GM23248 (cell line): ENCODE measurements at places on chromosomes 11 and 22. TPM values are rescaled to one million over a fixed set of nuclear protein-coding genes. Genes with fewer than 3 reads are reported as not detected.

DNA sequence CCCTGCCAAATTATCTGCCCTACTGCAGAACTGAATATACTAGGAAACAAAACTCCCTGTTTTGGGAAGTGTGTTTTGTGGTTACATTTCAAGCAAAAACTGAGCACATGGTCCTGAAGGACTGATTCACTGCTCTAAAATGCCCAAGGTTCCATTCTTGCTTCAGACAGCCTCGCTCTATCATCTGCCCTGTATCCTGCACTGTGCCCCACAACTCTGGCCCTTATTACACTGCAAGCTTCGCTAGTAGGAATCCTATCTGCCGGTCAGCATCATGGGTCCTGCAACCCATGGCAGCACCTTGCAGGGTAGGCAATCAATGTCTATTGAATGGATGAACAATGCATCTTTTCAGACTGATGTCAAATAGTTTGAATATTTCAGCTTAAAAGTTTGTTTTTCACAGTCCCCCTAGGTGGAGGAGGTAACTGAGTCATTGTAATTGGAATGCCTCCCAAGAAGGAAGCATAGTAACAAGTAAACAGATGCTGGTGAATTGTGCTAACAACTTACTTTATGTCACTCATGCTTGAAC, 21.3 kb downstream of the LAYN start:
- peak; percentile 90 for DNase-seq

PDGFD gene
- polyA plus RNA-seq, result 0.81 and 1.0 TPM in 2 replicates

ALDH3B2 gene
- not detected in 2 replicates for polyA plus RNA-seq

DNA sequence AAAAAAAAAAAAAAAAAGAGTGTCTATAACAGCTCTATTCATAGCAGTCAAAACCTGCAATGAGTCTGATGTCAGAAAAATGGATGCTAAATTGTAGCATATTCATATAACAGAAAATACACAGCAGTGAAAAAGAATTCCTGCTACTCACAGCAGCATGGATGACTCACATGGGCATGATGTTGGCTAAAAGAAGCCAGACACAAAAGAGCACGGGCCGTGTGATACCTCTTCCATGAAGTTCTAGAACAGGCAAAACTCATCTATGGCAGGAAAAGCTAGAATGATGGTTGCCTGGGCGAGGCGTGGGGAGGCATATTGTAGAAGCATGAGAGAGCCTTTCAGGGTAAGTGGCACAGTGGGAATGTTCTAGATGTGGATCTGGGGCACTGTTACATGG, 18.9 kb downstream of the PLAAT3 start:
- DNase-seq, result peak; percentile 71

MOGAT2 gene
- not detected in 2 replicates for polyA plus RNA-seq

POLR3H gene
- polyA plus RNA-seq, result 49.6 and 52.2 TPM in 2 replicates

TRIM48 gene
- polyA plus RNA-seq, result not detected in 2 replicates

RASL10A gene
- polyA plus RNA-seq, result 0.13 and 0.20 TPM in 2 replicates

DNA sequence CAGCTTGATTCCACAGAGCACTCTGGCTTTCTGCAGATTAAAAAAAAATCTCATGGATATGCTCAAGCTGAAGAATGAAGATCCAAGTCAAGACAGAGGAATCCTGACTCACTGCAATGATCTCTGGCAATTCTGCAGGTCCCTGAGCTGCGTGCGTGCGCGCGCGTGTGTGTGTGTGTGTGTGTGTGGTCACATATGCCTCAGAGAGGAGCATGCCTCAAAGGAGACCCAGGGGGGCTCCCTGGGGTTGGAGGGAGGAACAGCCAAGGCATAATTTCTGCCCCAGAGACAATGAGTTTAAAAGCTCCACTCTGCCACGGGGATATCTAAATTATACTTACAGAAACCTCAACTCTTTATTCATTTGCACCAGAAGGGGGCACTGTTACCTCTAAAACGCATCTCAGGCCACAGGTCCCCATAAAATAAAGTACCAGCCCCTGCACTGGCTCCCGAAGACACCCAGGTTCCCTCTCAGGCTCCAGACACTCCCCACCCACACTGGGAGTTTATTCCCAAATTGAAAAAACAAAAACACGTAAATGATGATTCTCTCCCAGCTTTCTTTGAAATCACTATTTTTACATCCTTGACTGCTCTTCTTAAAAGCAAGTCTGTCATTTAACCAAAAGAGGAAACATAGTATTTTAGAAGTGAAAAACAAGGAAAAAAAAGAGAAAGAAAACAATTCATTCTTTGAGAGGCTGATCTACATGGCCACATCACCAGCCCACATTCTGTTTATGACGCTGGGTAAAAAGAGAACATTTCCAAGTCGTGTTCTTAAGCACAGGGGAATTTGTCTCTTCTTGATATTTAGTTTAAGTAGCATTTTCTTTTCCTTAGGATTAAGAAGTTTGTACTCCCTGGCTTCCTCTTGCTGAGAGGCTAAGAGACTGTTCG, 401.0 kb downstream of the LARGE1 start:
- peak; percentile 84 for DNase-seq

DNA sequence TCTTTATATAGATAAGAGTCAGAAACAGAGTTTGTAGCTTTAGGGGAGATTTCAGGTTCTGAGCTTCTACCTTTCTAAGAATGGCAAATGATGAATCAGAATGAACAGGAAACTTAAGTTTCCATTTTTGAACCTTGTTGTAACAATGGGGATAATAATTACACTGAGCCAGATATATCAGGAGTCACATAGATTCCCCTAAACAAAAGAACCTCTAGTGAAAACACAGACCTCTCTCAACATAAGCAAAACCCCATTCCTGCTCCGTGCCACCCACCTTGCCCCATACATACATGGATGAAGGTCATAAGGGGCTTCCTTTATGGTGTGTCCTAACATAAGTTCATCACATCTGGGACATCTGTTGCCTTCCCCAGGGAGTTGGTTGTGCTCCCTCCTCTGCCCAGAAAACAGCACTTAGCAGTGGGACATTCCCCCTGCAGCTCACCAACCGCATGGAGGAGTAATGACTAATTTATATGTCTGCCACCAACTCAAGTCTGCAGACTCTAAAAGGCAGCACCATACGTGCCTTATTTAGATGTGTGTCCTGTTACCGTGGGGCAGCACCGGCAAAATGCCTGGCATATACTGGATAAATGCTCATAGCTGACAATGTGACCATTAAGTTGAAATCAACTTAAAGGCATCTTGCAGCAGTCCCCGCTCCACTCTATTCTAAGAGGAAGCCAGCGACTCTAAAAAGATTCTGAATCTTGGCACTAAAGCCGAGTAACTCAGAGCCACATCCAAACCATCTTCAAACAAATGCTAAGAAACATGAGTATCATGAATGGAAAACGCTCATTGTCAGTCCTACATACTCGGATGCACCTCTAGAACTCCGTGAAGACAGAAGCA, 8.0 kb downstream of the JAML start:
- no peak for DNase-seq

- DNase-seq, result no peak
These were observed 80.6 kb downstream of the WNT7B start for GRCh38 chr22:45896153-45896951.

CARD18 gene
- not detected in 2 replicates for polyA plus RNA-seq

DNA sequence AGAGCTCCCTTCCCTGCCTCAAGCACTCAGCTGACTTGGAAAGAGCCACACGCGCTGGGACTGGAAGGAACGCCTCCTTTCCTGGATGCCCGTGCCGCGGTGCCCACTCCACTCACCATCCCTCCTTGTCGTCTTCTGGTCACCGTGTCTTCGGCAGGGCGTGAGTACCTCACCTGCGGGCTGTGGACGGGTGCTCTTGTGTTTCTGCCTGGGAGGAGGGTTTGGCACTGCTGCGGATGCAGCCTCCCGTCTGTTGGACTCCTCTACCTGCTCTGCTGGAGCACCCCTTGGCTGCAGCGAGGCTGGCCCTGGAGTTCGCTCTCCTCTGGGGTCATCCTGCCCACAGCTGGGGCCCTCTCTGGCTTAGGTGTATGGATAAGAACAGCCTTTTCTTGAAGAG, 612.7 kb downstream of the BRD1 start:
- DNase-seq, result no peak

- no peak for DNase-seq
These were observed 283.8 kb downstream of the CADM1 start for GRCh38 chr11:115220423-115220822.

DNA sequence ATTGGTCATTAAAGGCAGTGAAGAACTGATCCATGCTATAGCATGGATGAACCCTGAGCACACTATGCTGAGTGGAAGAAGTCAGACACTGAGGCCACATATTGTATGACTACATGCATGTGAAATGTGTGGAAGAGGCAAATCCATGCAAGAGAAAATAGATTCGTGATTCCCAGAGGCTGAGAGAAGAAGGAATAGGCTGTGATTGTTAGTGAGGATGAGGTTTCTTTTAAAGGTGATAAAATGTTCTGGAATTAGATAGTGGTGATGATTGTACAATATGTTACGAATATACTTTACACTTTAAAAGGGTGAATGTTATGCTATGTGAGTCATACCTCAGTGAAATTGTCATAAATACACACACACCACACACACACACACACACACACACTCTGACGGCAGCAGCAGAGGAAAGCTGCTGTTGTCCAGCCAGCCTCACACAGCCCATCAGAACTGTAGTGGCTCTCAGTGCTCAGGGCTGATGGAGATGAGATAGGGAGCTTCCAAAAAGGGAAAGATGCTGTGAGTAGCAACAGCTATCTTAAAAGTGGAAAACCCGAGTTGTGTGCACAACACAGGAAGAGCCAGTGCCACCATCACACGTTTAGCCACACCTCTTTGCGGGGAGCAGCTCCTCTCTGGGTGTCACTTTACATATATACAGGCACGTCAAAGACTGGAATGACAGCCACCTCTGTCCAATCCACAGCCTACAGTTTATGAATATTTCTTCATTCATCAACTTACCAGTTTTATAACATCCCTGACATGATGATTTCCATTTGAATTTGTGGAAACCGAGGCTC, 153.0 kb downstream of the SPATA19 start:
- DNase-seq, result no peak

DNA sequence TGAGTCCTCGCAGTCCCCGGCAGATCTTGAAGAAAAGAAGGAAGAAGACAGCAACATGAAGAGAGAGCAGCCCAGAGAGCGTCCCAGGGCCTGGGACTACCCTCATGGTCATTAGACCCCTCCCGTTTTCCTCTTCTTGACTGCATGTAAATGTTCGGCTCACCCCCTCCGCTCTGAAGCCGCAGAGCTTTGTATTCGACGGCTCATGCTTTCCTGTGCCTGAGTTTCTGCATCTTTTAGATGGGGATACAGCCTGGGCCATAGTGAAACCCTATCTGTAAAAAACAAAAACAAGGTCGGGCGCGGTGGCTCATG, 7.7 kb downstream of the USP18 start:
- no peak for DNase-seq

GRCh38 chr11:129846508-129847335, 31.1 kb downstream of the TMEM45B start:
- peak; percentile 95 for DNase-seq

ZNF202 gene
- 4.5 and 5.1 TPM in 2 replicates for polyA plus RNA-seq

KDM4E gene
- not detected in 2 replicates for polyA plus RNA-seq

PPFIA1 gene
- polyA plus RNA-seq, result 19.9 and 22.8 TPM in 2 replicates

GRCh38 chr11:88327061-88327460, 10.5 kb downstream of the CTSC start:
- no peak for DNase-seq

MYRF gene
- polyA plus RNA-seq, result 0.05 and 0.16 TPM in 2 replicates

GRCh38 chr11:34276352-34276864, 81.4 kb downstream of the ABTB2 start:
- DNase-seq, result no peak

DNA sequence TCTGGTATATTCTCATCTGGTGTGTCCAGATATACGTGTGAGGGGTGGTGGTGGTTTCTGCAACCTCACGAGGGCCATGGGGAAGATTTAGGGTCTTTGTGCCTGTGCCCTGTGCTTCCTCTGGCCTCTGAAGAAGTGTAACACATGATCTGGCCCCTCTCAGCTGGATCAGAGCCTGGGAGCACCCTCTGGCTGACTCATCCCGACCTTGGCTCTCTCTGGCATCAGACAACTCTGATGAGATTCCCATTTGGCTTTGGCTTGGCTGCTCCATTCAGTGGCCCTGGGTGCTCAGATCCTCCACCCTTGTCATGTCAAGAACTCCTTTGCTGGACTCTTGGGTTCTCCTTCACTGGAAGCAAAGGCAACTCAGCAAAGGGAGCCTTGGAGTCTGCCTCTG, 45.2 kb downstream of the RASSF10 start:
- peak; percentile 41 for DNase-seq

- peak; percentile 49 for DNase-seq
These were observed 12.2 kb downstream of the NEAT1 start for GRCh38 chr11:65434667-65435410.
